ENCODE measurements at places on chromosomes 12 and 14.

DNA sequence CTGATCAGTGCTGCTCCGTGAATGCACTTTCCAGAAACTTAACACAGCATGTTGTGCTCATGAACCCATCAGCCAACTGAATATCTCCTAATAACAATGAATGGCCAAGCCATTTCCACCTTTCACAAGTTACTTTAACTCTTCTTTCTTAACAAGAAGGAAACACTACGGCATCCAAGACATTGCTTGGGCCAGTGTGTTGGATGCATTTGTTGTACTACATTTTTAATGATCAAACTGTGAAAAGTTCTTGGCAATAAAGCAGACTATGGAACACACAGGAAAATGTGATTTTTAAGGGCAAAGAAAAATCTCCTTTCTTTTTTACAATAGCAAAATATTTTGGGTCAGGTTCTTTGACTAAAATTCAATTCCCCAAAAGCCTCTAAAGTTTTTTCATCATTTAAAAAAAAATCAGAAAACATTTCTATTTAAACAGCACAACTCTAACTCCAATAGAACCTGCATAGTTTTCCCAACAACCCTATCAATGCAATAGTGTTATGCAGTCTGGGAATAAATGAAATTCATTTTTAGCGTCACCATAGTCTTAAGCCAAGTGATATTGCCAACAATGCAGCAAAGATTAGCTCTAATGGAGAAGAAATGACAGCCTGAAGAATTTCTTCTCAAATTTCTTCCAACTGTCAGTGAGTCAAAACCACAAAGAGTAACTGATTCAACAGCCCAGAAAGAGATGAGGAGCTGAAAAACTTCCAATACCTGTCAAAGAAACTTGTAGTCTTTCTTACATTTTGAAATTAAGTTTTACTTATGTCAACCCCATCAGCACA lies 50.7 kb upstream of the PTPRR start:
- no peak for DNase-seq

GRCh38 chr12:127070515-127071157 lies 1196.3 kb upstream of the TMEM132C start:
- no peak for DNase-seq

GRCh38 chr12:121781998-121782979 lies 11.2 kb downstream of the RHOF start:
- no peak for DNase-seq

- DNase-seq: no peak
Observed at GRCh38 chr12:93857279-93857938, 180.2 kb downstream of the CRADD start.

DNA sequence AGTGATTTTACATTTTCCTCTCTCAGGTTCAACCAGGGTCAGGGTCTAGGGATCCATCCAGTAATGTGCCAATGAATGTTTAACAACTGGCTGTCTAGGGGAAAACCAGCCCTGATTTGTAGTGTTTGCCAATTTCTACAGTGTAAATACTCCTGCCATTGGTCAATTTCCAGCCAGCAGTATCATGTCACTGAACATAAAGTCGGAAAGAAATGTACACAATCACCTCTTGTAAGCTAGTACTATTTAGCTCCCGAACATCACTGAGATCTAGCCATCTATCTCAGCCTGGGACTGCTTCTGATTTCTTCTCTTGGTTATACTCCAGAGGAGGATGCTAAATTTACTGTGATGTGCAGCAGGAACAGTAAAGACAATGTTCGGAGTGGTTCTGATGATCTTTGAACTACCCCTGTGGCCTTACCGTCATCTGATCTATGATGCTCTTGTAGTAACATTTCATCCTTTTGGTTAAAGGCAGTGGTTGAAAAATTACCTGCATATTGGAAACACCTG lies 36.7 kb upstream of the EGLN3 start:
- no peak for DNase-seq

- no peak for DNase-seq
Observed at GRCh38 chr12:45547822-45548221, 181.7 kb upstream of the ARID2 start.

GRCh38 chr14:74528406-74528805 lies 34.8 kb downstream of the ISCA2 start:
- DNase-seq: no peak

DNA sequence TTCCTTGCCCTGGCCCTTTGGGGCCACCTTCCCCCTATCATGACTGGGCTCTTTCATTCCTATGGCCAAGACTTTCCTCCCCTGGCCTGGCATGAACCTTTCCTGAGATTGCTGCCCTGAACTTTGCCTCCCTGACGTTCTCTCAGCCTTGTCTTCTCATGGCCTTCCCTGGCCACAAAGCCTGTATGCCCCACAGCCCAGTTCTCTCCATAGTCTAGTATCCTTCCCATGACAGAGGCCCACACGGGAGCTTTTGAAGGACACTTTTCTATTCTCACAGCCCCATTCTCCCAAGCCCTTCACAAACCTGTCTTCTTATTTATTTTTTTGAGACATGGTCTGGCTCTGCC lies 4.5 kb upstream of the RNU7-1 start:
- no peak for DNase-seq

GRCh38 chr12:30795410-30796312 lies 40.9 kb upstream of the CAPRIN2 start:
- DNase-seq: no peak

GRCh38 chr12:11836282-11837151 lies 187.0 kb downstream of the ETV6 start:
- DNase-seq: no peak

DNA sequence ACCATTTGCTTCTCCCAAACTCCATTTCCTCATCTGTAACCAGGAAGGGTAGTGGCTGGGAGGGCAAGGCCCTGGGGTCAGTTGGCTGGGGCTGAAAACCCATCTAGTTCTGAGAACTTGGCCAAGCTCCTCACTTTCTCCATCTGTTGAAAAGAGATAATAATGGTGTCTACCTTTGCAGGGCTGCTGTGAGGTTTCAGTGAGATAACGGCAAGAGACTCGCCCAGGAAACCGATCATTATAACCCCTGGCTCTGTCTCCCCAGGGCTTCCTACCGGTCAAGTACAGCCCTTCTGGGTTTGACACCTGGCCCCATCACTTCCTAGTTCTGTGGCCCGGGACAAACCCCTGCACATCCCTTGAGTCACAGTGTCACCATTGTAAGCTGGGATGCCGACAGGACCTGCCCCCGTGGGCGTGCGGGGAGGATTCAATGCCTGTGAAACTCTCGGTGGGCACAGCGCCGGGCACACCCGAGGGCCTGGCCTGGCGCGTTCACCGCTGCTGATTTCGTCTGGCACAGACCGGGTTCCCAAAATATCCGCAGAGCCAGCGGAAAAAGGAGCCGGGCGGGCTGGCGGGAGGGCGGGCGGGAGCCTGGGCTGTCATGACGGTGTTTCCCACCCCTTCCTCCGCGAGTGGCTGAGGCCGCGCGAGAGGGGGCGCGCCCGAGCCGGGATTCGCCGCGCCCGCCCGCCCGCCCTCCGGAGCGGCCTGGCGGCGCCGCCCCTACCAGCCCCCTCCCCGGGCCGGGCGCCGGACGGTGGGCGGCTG lies 4.4 kb downstream of the KMT5A start:
- DNase-seq: peak; percentile 43

DNA sequence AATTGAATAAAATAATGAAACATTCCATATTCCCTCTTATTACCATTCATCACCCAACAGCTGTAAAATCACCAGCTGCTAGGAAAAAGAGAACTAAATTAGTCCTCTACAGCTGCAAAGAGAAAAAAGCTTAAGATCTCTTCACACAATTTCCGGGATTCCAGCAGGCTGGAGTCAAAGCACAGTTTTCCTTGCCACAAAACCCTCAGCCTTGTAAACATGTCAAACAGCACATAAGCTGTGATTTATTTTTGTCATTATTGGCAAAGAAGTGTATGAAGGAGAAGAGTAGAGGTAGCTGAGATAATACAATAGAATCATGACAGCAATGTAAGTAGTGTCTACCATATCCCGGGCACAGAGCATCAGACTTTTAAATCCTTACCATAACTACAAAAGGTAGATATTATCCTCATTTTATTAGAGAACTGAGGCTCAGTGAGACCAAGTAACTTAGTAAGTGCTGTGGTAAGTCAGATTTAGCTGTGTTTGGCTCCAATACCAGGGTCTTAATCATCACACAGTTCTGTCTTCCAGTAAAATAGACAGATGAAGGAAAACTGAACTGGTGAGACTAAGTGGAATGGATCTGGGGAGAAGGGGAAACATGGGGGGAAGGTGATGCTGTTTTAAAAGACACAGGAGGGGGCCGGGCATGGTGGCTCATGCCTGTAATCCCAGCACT lies 57.3 kb downstream of the NTN4 start:
- DNase-seq: no peak

GRCh38 chr12:59780605-59781135 lies 184.8 kb downstream of the SLC16A7 start:
- no peak for DNase-seq

- DNase-seq: no peak
Observed at GRCh38 chr14:68282479-68283377, 463.1 kb downstream of the RAD51B start.

GRCh38 chr14:31770271-31770670 lies 209.1 kb downstream of the NUBPL start:
- DNase-seq: no peak

GRCh38 chr14:65847075-65847847 lies 434.7 kb downstream of the FUT8 start:
- DNase-seq: peak; percentile 46

GRCh38 chr14:24971255-24971654 lies 78.7 kb downstream of the STXBP6 start:
- no peak for DNase-seq

DNA sequence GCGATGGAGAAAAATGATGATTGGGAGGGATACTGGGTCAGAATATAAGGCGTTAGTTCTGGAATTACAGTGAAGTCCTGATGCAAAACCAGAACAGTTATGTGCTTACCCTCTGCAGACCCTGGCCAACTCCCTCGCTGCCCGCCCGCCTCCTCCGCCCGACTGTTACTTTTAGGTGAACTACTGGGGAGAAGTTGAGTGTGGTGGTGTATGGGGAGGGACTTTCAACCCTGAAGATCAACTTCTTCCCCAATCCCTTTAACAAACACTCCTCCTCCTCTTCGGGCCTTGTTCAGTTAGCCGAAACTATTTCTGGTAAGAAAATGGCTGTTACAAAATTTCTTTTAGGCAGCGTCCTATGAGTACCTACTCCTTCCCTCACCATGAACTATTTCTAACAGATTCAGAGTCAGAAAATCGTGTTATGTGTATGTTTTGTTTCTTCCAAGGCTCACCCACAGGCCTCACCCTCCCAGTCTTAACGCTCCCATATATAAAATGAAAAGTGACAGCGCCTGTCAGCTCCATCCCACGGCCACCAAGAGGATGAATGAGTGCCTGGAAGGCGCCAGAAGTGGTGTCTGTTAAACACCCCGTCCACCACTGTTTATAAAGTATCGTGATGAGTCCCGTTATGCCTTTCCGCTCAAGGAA lies 1.3 kb downstream of the FBXO33 start:
- no peak for DNase-seq

- DNase-seq: no peak
Observed at GRCh38 chr14:58048219-58048618, 103.8 kb downstream of the ARMH4 start.

GRCh38 chr14:99330316-99331240 lies 58.6 kb upstream of the BCL11B start:
- DNase-seq: no peak

DNA sequence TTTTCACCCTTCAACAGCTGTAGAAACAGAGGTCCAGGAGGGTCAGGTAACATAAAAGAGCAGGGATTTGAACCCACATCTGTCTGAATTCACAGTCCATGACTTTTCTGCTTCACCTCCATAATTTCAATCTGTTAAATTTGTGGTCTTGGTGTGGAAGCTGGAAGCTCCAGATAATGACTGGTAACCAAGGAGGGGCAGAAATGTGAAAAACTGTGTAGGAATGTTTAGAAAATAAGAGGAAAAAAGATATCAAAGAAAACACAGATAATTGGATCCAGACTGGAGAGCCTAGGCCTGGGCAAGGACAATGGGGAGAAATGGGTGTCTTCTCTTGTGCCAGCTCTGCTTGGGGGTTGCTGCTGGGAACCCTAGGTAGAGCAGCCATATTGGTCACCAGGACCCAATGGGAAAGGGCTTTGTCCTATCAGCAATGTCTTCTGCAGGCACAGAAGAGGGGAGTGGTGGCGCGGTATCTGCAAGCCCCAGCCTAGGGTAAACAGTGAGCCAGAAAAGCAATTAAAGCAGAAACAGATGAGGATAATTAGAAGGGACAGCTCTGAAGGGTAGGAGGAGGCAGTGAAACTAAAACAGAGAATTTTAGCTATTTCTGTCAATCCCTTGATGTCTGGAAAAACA lies 54.3 kb upstream of the CCDC91 start:
- no peak for DNase-seq

- DNase-seq: peak; percentile 38
Observed at GRCh38 chr14:104677512-104678332, 11.7 kb upstream of the INF2 start.

- no peak for DNase-seq
Observed at GRCh38 chr12:45247589-45247988, 31.7 kb downstream of the ANO6 start.

DNA sequence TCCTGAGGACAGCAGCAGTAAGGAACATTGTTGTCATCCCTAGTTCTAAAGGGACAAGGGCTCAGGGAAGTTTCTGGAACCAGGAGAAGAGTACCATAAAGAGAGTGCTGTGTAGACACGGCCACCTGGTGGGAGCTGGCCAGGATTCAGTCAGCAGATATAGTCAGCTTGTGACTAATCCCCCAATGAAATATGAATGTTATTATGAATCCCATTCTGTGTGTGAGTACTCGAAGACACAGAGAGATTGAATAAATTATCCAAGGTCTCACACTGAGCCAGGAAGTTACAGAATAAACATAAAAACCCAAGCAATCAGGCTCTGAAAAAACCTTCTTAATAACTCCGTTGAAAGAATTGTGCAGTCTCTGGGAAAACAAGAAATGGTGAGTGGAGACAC lies 1359.5 kb downstream of the AACS start:
- DNase-seq: no peak

- no peak for DNase-seq
Observed at GRCh38 chr12:106873983-106874382, 81.7 kb upstream of the TMEM263 start.

DNA sequence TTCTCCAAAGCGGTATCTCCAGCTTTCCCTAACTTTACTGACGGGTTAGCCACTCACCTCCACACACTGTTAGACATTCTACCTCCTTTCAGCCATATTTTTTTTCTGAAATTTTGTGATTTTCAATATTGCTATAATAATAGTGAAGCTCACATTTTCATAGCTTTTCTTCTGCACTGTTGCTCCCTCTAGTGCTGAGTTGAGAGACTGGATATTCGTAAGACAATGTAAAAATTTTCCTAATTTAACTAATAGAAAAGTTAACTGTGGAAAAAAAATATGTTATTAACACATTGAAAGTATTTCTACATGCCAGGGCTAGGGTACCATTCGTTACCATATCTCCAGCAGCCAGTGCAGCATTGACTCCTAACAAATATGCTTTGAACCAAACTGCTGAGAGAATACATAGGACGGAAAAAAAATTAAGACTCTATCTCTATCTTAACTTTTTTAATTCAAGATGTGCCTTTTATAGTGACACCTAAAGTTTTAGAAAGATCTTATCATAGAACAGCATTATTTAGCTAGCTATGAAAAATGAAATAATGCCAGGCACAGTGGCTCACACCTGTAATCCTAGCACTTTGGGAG lies 48.7 kb upstream of the ABCC9 start:
- DNase-seq: no peak
